ENCODE measurements at places on chromosomes 11 and 22.
A peak's percentile ranks its signal among the peaks of the same experiment; 100 is the strongest.

GRCh38 chr11:125295931-125296330 lies 131.4 kb downstream of the PKNOX2 start:
- no peak overlapping the region for H3K27ac ChIP-seq
- no peaks in the 10 kb centered on the region for H3K4me1 ChIP-seq
- no peaks in the 10 kb centered on the region for H3K36me3 ChIP-seq
- DNase-seq, result no peak

DNA sequence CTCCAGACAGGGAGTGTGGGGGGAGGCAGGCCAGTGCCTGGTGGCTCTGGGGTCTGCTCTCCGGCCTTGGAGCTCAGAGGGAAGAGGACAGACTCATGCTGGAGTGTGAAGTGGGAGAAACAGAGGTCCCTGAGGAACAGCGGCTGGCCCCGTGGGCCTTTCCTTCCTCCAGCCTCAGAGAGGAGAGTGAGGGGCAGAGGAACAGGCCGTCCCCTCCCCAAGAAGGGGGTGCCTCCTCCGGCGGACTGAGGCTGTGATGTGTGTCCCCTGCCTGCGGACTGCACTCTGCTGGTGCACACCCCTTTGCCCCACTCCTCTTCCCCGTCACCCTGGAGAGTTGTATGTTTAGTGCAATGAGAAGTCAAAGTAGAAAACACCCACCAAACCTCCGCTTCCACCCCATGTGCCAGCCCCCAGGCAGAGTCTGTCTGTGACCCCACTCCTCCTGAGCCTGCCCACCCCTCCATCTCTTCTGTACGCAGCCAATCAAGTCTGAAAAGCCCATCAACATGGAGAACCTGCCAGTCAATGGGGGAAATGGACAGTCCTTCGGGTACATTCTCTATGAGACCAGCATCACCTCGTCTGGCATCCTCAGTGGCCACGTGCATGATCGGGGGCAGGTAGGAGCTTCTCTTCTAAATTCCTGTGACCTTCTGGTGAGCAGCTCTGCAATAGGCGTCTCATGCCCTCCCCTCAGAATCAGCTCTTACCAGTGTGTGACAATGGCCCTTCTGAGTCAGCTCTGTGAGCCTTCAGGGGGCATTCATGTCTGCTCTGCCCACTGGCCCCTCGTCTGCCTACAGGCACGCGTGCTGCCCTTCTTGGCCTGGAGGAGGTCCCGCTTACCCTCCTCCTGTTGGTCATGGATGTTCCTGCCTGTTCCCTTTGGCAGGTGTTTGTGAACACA lies 39.0 kb downstream of the GLB1L2 start:
- H3K4me3 ChIP-seq, result no peak overlapping the region
- no peak overlapping the region for H3K27ac ChIP-seq
- H3K36me3 ChIP-seq, result no peaks in the 10 kb centered on the region
- no peaks in the 10 kb centered on the region for H3K4me1 ChIP-seq
- H3K27me3 ChIP-seq, result peaks cover 2% of the 10 kb centered on the region

GRCh38 chr11:60127311-60127811 lies 38.9 kb downstream of the MS4A2 start:
- H3K4me1 ChIP-seq, result no peaks in the 10 kb centered on the region
- no peak overlapping the region for H3K4me3 ChIP-seq
- no peaks in the 10 kb centered on the region for H3K36me3 ChIP-seq
- DNase-seq, result no peak
- H3K27ac ChIP-seq, result no peak overlapping the region

DNA sequence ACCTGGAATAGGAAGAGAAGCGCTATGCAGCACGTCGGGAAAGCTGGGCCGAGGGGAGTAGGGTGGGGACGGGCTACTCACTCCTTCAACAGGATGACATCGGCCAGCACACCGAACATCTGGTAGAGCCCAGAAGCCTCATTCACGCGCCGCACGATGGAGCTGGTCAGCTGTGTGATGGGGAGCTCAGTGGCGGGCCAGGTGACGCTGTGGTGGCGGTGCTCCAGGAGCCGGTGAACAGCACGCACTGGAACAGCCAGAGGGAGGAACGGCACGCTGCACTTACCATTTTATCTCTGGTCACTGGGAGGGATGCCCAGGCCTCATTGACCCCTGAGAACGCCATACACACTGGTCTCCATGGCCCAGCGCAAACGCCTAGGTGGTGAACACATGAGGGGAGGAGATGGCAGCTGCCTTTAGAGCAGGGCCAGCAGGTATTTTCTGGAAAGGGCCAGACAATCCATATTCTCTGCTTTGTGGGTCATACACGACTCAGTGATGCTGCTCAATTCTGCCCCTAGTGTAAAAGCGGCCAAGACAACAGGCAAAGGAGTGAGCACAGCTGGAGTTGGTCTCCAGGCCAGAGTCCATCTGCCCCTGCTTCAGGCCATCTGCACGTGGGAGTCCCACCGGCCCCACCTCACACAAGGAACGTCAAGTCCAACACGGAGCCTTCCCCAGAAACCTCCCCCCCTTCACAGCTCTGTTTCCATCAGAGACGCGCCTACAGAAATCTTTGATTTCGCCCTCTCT lies 8.8 kb downstream of the FOXRED2 start:
- H3K4me3 ChIP-seq, result no peak overlapping the region
- DNase-seq, result no peak
- peaks cover 15% of the 10 kb centered on the region for H3K36me3 ChIP-seq
- H3K27ac ChIP-seq, result no peak overlapping the region
- H3K4me1 ChIP-seq, result peaks cover 2% of the 10 kb centered on the region

- H3K4me1 ChIP-seq, result no peaks in the 10 kb centered on the region
- no peak for DNase-seq
- H3K4me3 ChIP-seq, result no peak overlapping the region
These were observed 89.5 kb upstream of the TMEM45B start for GRCh38 chr11:129726179-129726578.

DNA sequence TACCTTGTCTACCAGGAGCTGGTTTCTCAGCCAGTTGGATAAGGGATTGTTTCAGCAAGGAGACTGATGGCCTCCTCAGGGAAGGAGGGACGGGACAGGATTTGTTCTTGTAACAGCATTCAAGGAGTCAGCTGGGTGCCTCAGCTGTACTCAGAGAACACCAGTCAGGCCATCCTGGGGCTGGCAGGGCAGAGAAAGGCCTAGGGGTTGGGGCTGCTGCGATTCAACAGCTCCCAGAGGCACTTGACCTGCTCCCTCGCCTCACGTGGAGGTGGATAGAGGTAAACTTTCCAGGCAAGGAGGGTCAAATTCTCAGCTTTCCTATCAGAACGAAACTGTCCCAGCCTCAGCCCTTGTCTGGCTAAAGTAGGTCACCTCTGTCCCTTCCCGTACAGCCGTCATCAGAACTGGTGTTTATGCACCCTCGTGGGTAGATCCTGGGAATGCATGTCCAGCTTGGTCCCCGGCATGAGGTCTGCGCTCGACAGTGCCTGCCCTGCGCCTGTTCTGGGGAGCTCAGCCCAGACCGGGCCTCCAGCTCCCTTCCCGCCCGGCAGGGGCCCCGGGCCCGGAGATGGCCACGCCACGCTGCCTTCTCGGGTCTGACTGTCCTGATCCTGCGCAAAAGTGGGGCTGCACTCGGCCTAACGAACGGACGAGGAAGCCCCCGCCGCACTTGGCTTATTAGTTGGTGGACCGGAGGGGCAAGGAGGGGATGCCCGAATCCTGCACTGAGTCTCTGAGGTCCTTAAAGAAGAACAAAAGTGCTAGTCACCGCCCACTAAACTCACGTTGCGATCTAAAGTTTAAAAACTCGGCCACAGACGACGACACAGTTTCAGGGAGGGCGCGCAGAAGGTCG lies 762 bp upstream of the CCDC134 start:
- H3K4me3 ChIP-seq, result peak overlapping the region; percentile 92
- H3K36me3 ChIP-seq, result no peaks in the 10 kb centered on the region
- no peak for DNase-seq
- H3K27me3 ChIP-seq, result no peaks in the 10 kb centered on the region

GRCh38 chr11:426851-427250 lies 12.1 kb upstream of the SIGIRR start:
- no peaks in the 10 kb centered on the region for H3K4me1 ChIP-seq
- no peak overlapping the region for H3K4me3 ChIP-seq
- H3K27me3 ChIP-seq, result no peaks in the 10 kb centered on the region
- no peak overlapping the region for H3K27ac ChIP-seq

GRCh38 chr22:39365492-39365780 lies 15.6 kb downstream of the SYNGR1 start:
- no peak overlapping the region for H3K4me3 ChIP-seq
- no peak overlapping the region for H3K27ac ChIP-seq
- no peaks in the 10 kb centered on the region for H3K36me3 ChIP-seq
- H3K4me1 ChIP-seq, result no peaks in the 10 kb centered on the region

DNA sequence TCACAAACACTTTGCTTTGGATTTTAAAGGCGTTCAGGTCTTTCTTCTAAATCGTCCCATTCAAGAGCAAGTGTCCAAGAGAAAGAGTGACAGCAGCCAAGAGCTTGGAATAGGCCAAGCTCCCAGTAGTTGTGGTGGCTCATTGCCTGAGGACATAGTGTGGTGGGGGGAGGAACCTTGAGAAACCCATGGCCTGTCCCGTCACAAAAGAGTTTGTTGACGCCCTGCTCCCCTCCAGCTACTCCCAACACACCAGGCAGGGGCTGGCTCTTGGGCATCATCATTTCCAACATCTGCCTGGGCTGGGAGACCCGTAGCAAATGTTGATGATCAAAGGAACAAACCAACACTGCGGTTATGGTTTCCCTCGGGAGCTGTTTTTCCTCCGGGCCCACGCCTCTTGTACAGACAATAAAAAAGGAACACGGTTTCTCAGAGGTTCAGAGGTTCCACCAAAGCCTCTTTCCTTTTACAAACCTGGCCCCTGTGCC lies 20.8 kb downstream of the FADS3 start:
- no peaks in the 10 kb centered on the region for H3K27me3 ChIP-seq
- no peak overlapping the region for H3K4me3 ChIP-seq
- no peaks in the 10 kb centered on the region for H3K36me3 ChIP-seq
- no peak for DNase-seq
- H3K4me1 ChIP-seq, result peaks cover 7% of the 10 kb centered on the region

GRCh38 chr22:50175921-50176849 lies 5.7 kb downstream of the PANX2 start:
- no peaks in the 10 kb centered on the region for H3K36me3 ChIP-seq
- no peak for DNase-seq
- H3K4me3 ChIP-seq, result no peak overlapping the region
- H3K27me3 ChIP-seq, result no peaks in the 10 kb centered on the region
- H3K4me1 ChIP-seq, result no peaks in the 10 kb centered on the region

DNA sequence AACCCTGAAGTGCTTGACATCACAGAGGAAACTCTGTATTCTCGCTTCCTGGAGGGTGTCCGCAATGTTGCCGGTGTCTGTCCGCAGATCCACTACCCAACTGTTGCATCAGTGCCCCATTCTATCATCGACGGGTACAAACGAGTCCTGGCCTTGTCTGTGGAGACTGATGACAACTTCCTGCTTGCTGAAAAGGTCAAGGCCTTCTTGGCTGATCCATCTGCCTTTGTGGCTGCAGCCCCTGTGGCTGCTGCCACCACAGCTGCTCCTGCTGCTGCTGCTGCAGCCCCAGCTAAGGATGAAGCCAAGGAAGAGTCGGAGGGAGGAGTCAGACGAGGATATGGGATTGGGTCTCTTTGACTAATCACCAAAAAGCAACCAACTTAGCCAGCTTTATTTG lies 42.9 kb upstream of the DAGLA start:
- DNase-seq, result no peak
- H3K4me3 ChIP-seq, result no peak overlapping the region

- H3K36me3 ChIP-seq, result no peaks in the 10 kb centered on the region
- no peak overlapping the region for H3K27ac ChIP-seq
- no peaks in the 10 kb centered on the region for H3K27me3 ChIP-seq
- H3K4me3 ChIP-seq, result no peak overlapping the region
- no peak for DNase-seq
These were observed 59.9 kb upstream of the C11orf87 start for GRCh38 chr11:109362059-109362458.

DNA sequence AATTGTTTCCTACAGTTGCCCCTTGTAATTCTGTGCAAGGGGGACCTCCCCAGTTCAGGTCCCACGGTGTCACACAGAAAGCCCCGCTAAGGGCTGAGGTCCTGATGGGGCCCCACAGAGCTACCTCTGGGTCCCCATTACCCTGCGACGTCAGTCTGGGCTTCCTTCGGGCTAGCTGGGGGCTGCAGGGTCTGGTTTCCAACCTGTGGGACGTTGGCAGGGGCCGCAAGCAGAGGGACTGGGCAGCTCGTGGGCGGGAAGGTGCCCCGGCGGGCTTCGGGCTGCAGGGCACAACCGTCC lies 698 bp downstream of the SLC37A4 start:
- peak overlapping the region; percentile 72 for H3K27ac ChIP-seq
- peak overlapping the region; percentile 97 for H3K4me3 ChIP-seq
- H3K36me3 ChIP-seq, result peaks cover 15% of the 10 kb centered on the region

GRCh38 chr11:61827571-61828378 lies at the start of gene FADS2:
Gene FADS2 (plus strand): TSS chr11:61828300. CDS start chr11:61828391, 91 bp downstream.
- peaks cover 26% of the 10 kb centered on the region for H3K4me1 ChIP-seq
- no peak within 1 kb of the TSS for H3K27ac ChIP-seq
- H3K4me3 ChIP-seq, result peak within 1 kb of the TSS; percentile 76
- peak; percentile 59 for DNase-seq
- H3K27me3 ChIP-seq, result peaks cover 36% of the 10 kb centered on the region
- no peaks in the 10 kb centered on the region for H3K36me3 ChIP-seq

GRCh38 chr11:28383456-28383855 lies 275.3 kb downstream of the METTL15 start:
- no peak overlapping the region for H3K4me3 ChIP-seq
- H3K4me1 ChIP-seq, result no peaks in the 10 kb centered on the region
- H3K27me3 ChIP-seq, result no peaks in the 10 kb centered on the region

DNA sequence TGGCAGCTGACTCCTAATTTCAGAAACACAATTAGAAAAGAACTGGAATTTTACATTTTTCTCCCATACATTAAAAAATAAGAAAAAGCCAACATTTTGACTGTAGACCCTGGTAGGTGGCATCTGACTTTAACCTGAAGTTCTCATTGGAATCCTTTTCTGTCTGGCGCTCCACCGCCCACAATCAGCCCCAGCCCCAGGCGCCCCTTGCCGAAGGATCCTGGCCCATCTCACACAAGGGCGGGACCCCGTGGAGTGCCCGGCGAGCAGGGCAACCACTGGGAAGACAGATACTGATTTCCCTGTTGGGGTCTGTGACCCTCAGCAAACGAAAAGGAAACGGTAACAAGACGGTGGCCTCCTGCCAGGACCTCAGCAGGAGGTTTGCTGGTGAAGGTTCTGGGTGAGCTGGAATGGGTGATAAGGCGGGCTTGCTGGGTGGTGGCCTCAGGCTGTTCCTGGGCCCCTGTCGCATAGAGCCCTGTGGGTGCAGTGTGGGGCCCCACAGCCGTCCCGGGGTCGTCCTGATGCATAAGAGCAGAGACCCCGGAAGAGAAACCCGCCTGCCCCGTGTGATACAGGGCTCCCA lies 15.7 kb downstream of the TSPO start:
- H3K4me1 ChIP-seq, result no peaks in the 10 kb centered on the region
- H3K36me3 ChIP-seq, result peaks cover 10% of the 10 kb centered on the region
- DNase-seq, result no peak
- no peaks in the 10 kb centered on the region for H3K27me3 ChIP-seq
- no peak overlapping the region for H3K27ac ChIP-seq
